Kidney epithelial cell (primary cell): ENCODE measurements at places on chromosomes 16 and 17.

- DNase-seq: no peak
Measured at GRCh38 chr16:86319585-86320236, 190.6 kb upstream of the FOXF1 start.

DNA sequence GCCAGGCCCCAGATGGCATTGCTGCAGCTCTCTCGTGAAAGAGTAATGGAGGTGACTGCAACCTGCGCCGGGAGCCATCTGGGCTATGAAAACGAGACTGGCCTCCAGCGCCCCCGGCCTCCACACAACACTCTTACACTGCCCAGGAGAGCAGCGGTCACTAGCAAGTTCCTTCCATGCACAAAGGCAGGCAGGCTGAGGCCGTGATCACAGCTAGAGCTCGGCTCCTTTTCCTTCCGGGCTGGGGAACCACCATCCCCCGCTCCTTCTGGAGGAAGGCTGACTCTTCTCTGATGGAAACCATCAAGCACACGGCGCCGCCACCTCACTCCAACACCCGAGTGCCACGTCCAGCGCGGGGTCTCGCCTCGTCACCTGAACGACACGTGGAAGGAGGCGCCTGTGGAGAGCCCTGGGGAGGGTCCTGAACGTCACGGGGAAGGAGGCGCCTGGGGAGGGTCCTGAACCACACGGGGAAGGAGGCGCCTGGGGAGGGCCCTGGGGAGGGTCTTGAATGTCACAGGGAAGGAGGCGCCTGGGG lies 61.9 kb downstream of the KLHDC4 start:
- DNase-seq: no peak

DNA sequence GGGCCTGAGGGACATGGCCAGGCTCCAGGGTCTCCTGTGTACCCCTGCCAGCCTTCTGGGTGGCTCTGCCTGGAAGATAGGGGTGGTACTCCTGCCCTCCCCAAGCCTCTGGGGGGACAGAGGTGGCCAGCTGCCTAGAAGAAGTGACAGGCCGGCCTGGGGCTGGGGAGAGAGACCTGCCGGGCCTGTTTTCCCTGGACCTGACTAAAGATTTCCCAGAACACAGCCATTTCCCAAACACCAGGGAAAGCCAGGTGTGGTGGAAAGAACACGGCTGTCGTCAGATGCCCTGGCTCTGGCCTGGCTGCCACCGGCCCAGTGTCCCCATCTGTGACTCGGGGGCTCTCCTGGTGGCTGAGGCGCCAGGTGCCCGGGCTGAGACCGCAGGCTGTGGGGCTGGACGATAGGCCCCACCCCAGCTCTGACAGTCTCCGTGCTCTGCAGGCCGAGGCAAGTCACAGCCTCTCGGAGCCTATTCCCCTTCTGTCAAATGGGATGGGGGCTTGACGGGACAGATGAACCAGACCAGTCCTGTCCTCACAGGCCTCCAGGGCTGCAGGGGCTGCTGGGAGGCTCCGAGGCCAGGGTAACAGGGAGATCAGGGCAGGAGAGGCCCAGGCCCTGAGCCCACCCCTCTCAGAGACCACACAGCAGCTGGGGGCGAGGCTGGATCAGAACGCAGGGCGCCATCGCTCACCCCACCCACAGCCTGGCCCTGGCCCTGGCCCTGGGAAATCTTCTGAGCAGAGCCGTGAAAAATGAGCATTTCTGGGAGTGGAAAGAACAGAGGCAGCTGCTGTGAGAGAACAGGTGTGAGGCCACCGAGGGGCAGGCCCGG lies 33.1 kb downstream of the CTU2 start:
- DNase-seq: no peak

GRCh38 chr16:8641671-8642070 lies 20.2 kb downstream of the METTL22 start:
- no peak for DNase-seq

- no peak for DNase-seq
Measured at GRCh38 chr16:70398177-70398743, 40.6 kb downstream of the ST3GAL2 start.

- no peak for DNase-seq
Measured at GRCh38 chr16:5965321-5965720, 867.7 kb upstream of the EEF2KMT start.

GRCh38 chr17:32814836-32815235 lies 62.1 kb downstream of the MYO1D start:
- no peak for DNase-seq

GRCh38 chr17:43368740-43369506 lies 29.9 kb upstream of the ARL4D start:
- no peak for DNase-seq

GRCh38 chr17:27570578-27570914 lies 60.4 kb upstream of the LGALS9 start:
- DNase-seq: no peak

DNA sequence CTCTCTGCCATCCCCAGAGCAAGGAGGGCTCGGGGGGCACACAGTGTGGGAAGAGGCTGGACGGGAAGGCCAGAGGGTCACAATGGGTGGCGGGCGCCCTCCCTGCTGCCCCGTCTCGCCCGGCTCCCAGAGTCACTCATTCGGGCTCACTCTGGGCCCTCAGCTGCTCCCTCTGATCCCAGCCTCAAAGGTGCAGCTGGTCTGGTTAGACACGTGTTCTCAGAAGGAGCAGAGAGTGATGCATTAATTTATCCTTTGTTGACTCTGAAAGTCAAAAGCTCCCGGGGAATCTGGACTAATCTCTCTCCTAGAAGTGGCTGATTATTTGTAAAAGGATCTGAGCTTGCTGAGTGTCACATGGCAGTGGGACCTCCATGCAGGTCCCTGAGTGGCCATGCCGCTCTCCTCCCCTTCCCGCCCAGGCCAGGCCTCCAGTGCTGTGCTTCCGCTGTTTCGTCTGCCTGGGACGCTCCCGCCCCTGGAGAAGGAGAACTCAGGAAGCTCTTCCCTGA lies 87.5 kb downstream of the SEC14L1 start:
- no peak for DNase-seq

DNA sequence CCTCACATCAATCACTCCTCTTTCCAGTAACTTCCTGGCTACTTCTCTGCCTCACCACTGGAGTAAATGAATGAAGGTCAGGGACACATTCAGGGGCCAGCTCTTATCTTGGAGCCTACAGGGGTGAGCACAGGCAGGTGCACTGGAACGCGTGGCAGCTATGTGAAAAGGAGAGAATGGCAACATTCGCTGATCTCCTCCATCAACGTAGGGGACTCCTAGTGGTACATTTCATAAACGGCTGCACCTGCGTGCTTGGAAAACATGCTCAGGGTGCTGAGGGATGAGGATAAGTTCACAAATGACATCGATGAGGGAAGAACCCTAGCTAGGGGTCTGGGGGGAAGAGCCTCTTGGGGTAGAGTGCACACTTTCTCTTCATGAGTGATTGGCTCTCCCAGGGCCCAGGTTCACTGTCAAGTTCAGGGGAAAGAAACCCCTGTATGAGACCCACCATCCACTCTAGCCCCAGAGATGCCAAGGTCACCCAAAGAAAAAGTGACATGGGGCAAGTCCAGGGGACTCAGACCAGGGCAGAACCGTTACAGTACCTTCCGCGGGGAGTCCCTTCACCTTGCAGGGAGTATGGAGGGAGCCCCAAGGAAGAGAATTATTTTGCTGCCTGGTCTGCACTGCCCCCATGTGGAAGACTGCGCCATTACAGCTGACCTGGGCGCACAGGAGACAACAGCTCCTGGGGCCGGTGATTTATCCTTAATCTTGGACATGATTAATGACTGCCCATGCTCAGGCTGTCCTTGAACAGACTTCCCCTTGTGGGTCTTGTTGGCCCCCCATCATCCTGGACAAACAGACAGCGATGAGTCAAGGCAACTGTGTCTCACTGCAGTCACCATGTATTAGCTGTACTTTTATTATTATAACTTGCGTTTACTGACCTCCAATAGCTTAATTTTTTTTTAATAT lies 30.1 kb downstream of the VAC14 start:
- no peak for DNase-seq

DNA sequence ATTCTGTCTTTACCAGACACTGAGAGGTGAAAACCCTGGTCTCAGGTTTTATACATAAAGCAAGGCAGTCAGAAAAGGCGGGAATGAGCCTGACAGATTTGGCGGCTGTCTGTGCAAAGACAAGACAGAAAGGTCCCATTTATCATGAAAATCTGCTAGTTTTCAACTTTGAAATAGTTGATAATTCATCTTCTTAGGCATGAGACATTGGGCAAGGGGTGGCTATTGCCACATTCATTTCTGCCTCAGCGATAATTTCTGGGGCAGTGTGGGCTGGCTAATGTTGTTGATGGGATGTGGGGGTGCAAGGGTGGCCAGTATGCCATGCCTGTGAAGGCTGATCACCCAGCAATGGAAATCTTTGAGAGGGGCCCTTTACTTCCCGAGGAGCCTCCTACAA lies 173.8 kb upstream of the RPH3AL start:
- DNase-seq: no peak

DNA sequence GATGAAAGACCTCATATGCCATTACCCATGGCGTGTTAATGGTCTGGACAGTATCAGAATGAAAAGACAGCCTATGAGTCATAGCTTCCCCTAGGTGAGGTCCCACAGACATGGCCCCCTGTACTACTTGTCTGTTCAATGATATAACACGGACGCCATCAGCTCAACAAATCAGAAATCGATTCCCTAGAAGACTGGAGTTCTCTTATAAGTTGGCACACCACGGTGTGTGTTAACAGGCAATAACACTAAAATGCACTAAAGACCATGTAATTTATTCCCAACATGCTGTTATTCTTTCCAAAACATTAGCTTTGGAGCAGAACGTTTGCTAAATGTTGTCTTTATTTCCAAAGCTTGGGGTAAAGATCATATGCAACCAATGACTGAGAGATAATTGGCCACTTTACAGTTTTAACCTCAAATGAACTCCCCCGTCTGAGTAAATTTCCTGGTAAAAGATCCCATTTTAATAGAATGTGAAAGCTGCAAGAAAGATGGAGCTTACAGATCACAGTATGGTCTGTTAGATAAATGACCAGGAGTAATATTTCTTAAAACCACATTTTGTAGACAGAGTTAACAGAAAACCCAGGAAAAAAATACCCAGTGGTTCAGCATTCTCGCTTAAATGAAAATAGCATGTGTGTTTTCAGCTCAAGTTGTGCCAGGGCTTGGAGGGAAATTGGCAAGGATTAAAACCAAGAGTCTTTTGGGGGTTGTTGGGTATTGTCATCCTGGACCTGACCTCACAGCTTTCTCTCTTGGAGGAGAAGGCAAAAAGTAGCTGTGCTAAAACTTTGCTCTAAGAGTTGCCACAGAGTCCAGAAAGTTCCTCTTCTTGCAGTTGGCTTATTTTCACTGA lies 65.9 kb downstream of the PCTP start:
- DNase-seq: no peak

GRCh38 chr17:33962857-33963655 lies 292.0 kb upstream of the CCL2 start:
- DNase-seq: no peak

GRCh38 chr16:86558355-86559193 lies 3.5 kb upstream of the MTHFSD start:
- DNase-seq: no peak

DNA sequence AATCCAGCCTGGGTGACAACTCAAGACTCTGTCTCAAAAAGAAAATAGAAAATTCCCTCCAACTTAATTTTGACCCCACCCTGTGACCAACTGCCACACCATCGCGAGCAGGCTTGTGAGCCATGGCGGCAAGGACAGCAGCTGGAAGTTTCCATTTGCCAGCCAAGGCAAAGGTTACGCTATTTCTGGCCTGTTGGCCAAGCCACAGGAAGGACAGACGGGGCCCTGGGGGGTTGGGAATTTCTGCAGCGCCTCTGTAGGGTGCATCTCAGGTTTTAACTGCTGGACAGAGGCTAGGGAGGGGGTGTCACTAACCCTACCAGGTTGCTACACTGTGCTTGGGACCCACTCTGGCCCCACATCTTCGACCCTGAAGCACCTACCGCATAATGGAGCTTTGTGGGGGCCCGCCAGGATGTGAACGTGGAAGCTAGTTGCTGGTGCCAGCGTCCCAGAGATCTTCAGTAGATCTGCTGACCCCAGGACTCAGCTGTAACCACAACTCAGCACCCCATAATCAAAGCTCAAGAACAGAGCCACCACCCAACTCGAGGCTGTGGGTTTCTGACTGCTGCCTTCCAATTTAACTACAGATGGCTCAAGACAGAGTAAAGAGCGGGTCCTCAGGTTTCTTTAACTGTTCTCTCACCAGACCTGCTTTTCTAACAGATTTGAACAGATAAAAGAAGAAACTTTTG lies 10.9 kb downstream of the KIFC3 start:
- no peak for DNase-seq

DNA sequence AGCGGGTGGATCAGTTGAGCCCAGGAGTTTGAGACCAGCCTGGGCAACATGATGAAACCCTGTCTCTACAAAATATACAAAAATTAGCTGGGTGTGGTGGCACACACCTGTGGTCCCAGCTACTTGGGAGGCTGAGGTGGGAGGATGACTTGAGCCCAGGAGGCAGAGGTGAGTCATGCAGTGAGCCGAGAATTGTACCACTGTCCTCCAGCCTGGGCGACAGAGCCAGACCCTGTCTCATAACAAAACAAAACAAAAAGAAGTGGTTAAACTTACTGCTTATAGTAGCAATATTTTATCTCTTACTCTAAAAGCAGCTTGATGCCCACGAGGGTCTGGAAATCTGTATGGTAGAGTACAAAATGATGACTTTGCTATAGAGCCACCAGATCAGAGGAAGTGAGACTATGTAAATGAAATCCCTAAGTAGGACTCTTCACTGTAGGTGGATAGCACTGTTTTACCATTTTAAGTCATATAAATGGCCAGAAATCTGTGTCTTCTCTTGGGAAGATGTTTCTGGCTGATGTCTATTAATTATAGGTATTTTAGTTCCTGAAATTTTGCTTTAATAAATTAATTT lies 60.4 kb upstream of the MRC2 start:
- DNase-seq: no peak

GRCh38 chr16:15610369-15610871 lies 32.5 kb downstream of the MARF1 start:
- DNase-seq: no peak

DNA sequence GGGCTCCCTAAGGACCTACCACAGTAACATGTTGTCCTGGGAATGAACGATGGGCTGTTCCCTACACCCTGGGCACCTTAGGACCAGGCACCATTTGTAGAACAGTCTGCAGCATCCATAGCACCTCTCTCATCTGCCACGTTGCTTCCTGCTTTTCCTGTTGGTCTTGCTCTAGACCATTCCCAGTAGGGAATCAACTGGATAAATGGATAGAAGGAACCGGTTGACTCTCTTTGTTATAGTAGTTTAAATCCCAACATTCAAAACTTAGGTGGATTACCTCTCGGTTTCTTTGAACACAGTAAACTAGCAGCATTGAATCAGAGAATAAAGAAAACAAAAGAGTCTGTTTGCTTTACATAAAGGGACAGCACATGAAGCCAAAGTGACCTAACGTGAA lies 159.1 kb downstream of the HS3ST3B1 start:
- no peak for DNase-seq

- peak; percentile 96 for DNase-seq
Measured at GRCh38 chr17:693791-694638, 20.6 kb downstream of the VPS53 start.
